ENCODE measurements at places on chromosomes 5 and 9. TPM values are rescaled to one million over a fixed set of nuclear protein-coding genes. Genes with fewer than 3 reads are reported as not detected.
A peak's percentile ranks its signal among the peaks of the same experiment; 100 is the strongest.

DNA sequence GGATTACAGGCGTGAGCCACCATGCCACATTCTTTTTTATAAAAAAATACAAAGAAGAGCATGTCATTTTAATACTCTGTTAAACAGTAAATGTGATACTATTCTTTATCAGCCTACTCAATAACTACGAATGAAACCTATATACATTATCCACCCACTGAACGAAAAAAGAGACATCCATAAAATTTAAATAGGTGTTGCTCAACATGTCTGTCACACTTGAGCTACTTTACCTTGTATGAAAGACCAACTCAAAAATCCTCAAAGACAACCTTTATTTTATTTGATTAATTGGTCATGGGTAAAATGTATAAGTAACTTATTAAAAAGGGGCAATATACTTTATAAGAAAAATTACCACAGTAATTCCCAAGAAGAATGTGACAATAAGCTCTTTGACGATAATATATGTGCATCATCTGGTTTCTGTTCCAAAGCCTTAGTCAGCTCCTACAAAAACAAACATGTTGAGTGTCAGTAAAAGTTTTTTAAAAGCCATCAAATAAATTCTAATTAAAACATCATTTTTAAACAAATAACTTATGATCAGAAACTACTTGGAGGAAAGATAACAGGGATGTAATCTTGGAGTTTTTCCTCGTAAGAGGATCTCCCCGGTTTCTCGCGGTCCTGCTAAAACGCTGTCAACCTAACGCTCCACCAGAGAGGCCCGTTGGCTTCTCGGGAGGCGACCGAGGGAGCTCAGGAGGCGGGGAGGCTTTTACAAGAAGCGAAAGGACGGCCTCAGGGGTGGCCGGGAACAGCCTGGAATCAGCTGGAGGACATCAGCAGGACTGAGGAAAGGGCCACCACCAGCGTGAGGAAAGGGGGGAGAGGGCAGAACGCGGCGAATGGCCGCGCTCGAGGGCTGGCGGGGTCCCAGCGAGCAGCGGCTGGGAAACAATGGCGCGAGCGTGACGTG lies 13.5 kb upstream of the ANKRD18B start:
- peak; percentile 79 for DNase-seq

DNA sequence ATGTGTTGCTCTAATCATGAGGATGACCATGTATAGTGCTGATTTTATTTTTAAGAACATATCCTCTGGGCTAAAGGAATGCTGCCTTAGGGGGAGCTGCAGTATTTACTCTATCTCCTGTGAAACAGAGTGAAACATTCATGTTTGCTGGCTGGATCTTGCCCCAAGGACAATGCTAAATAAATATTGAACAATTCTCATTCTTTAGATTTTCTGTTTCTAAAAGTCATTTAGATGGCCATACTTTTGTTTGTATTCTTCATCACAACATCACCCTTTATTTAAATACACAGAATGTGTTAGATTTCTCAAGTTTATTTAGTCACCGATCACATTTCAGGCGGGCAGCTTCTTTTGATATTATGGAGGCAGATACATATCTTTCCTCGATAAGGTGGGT lies 103.3 kb downstream of the ARHGEF28 start:
- DNase-seq = peak; percentile 54

TMEM232 gene
- 2.1 TPM for total RNA-seq

GABRP gene
- not detected for total RNA-seq

C7 gene
- total RNA-seq = not detected

DNA sequence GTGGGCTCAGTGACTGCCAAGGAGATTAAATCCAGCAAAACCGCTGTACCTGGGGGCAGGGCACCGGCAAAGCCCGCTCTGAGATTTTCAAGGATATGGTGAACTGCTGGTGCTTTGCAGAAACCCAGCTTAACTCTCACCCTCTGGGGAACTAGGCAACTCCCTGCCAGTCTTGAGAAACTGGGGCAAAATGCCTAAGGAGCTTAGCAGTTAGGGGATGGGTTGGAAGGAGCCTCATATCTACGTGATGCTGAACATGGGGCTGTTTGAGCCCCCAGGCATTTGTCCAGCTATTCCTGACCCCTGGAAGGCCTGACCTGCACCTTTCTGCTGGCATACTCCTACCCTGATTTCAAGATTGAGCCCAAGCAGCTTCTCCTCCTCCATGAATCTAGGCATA lies 108.6 kb upstream of the TBC1D2 start:
- no peak for DNase-seq

RNF145 gene
- 141 TPM for total RNA-seq

DNA sequence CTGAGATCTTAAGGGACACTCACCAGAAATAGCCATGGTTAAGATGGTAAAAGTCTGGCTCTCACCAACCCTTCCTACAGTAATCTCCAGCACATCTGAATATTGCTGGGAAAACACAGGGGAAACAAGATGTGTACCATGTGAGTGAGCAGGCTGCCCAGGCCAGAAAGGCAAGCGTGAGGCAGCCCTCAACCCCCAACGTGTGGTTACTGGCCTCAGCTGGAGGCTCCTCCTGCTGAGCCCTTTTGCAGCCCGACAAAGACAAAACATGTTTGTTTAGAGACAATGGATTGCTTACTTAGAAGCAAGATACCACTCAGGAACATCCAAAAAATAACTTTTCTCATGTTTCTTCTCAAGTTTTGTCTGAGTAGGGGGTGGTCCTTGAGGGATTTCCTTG lies 16.6 kb downstream of the ZFP62 start:
- DNase-seq = no peak

SKIC3 gene
- total RNA-seq = 74.7 TPM

PCDHB6 gene
- 0.29 TPM for total RNA-seq

PTGS1 gene
- 0.97 TPM for total RNA-seq

GRCh38 chr9:127886401-127886972 lies 9.0 kb upstream of the AK1 start:
- DNase-seq = no peak

DNA sequence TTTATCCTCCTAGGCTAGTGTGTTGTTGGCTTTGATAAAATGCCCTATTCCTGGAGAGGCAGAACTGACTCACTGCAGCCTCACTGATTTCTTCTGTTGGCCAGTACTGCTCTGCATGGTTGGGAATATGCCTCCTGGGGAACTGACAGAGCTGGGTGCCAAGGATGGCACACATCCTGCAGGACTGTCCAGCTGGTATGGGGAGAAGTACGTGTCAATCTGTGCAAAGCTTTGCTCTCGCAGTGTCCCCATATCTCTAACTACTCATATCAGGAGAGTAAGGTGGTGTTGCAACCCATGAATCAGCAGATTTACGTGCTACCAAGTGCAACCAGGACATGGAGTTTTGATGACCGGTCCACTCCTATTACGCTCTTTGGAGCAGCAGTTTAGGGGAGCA lies 74.7 kb downstream of the TEK start:
- DNase-seq = no peak

MEGF10 gene
- 0.03 TPM for total RNA-seq

DNA sequence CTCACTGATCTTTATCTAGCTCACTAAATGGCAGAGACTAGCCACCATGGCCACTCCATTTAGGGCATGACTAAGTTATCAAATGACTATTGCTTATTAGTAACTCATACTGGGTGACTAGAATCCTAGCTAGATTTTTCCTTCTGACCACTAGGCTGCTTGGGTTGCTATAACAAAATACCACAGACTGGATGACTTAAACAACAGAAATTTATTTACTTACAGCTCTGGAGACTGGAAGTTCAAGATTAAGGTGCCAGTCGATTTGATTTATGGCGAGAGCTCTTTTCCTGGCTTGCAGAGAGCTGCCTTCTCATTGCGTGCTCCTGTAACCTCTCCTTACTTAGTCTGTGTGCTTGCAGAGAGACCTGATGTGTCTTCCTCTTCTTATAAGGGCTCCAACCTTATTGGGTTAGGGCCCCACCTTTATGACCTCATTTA lies 55.0 kb upstream of the APC start:
- no peak for DNase-seq

ELAVL2 gene
- total RNA-seq = 0.08 TPM

DNA sequence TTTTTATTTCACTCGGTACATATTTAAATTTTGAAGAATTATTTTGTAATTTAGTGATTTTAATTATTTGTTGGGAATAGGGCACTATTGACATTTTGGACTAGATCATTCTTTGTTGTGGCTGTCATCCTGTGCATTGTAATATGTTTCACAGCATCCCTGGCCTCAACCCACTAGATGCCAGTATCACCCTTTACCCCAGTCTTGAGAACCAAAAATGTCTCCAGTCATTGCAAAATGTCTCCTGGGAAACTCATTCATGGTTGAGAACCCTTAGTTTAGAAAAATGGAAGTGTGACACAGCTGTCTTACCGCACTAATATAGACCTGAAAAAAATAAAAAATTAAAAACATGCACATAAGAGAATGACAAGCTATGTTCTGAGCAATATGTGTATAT lies 88.4 kb upstream of the CCDC152 start:
- no peak for DNase-seq

DNA sequence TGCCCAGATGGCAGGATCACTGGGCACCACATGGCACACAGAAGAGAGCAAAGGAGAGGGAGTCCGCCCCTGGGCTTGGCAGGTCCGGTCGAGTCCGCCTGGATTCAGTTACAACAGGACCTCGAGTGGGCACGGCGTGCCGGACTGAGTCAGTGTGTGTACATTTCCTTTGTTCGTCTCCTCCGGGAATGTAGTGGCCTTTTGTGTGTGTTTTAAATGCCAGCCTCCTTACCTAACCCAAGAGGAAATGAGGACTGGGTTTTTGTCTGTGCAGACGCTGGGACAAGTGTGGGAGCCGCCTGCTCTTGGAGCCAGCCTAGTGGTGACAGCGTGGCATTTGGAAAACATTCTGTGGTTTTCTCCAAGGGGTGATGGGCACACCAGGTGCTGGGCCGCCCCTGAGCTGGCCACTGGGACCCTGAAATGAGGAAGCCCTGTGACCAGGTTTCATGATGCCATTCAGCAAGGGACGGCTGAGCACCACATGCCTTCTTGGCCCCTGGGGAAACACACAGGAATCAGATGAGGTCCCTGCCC lies 9.6 kb downstream of the NEK6 start:
- peak; percentile 87 for DNase-seq

AMBP gene
- total RNA-seq = 0.53 TPM

DNA sequence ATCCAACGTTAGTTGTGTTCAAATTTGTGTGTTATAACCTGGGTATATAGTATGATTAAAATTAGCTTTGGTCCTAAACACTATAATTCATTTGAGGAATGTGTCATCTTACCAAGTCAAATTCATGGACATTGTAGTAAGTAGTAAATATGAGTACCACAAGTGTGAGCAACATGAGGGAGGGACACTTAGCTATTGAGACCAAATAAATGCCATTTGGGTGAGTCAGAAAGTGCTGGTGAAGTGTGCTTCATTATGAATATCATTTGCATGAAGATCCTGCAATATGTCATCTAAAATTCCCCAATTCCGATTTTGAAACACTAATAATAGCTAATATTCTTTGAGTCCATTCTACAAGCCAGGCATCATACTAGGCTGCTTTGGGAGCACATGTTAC lies 336.7 kb upstream of the KIF2A start:
- no peak for DNase-seq

PCDHB5 gene
- 27.3 TPM for total RNA-seq

GRCh38 chr5:132263548-132264261 lies 6.2 kb downstream of the PDLIM4 start:
- DNase-seq = peak; percentile 85

- no peak for DNase-seq
These were observed 26.4 kb downstream of the ERAP1 start for GRCh38 chr5:96781031-96781971.

GRCh38 chr5:110045158-110045557 lies 355.4 kb downstream of the MAN2A1 start:
- no peak for DNase-seq

DNA sequence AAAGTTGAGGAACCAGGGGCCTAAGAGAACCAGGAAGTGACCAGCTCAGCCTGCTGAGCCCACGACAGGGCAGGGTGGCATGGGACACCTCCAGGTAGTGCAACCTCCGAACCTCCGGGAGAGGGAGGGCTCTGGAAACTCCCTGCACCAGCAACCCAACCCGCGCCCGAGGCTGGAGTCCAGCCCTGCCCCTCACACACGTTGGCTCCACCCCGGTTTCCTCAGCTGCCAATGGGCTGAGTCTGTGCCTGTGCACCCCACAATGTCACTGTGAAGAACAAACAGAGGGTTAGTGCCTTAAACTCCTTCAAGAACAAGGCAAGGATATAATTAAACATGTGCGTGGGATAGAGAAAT lies 17.0 kb upstream of the UNC5A start:
- DNase-seq = no peak

RNF183 gene
- not detected for total RNA-seq

DNA sequence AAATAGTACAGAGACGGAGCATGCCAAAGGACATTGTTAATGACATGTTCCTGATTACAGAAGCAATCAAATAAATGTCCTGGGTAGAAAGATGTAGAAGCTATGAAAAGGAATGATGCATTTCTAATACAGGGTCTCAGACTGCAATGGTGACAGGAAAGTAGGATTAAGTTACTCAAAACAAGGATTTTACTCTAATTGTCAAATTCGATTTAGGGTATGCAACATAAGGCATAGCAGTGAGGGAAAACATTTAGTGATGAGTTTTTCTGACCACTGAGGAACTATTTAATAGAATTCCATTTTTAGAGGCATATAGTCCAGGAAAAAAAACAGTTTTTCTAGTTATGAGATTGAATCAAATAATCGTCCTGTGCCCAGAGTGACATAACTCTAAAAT lies 715.1 kb upstream of the ACO1 start:
- DNase-seq = no peak

- DNase-seq = no peak
These were observed 89.7 kb downstream of the DAP start for GRCh38 chr5:10671041-10672008.

DNA sequence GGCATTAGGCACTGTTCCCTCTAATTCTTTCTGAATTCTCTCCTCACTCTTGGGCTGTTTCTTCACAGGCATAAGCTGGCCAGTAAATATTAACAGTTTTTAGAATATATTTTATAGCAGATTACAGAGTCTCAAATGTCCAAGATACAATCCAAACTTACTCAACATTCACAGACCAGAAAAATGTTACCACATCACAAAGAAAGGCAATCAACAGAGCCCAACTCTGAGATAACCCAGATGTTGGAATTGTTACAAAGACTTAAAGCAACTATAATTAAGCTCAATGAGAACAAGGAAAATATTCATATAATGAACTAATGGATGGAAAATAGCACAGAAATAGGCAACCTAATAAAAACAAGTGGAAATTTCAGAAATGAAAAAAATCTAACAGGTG lies 401.1 kb upstream of the RGMB start:
- no peak for DNase-seq

FYB1 gene
- total RNA-seq = 0.34 TPM

DNA sequence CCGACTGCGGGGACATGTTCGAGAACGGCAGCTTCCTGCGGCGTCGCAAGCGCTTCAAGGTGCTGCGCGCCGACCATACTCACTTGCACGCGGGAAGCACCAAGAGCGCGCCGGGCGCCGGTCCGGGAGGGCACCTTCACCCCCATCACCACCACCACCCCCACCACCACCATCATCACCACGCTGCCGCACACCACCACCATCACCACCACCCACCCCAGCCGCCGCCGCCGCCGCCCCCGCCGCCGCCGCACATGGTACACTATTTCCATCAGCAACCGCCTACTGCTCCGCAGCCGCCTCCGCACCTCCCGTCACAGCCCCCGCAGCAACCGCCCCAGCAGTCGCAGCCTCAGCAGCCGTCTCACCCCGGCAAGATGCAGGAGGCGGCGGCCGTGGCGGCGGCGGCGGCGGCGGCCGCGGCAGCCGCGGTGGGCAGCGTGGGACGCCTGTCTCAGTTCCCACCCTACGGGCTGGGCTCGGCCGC lies 514 bp downstream of the FOXB2 start:
- no peak for DNase-seq

- DNase-seq = no peak
These were observed 170.2 kb downstream of the TRIM32 start for GRCh38 chr9:116857321-116857720.
